ENCODE measurements at places on chromosomes 12 and 14.

DNA sequence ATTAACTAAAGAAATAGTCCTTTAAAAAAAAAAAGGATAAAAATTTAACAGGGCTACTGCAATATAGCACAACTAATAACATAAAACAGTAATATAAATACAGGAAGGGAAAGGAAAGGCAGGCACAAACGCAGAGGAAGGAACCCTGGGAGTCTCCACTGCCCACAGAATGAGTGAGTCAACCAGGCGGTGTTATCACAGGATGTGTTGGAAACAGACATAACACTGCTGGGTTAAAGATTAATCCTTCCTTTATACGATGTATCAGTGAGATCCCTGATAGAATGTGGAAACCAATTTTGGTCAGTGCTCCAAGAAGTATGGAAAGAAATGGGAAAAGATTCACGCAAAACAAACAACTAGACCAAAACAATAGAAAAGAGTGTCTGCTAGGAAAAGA lies 47.9 kb downstream of the FGD6 start:
- DNase-seq = no peak

GRCh38 chr14:41824441-41824840 lies 217.8 kb downstream of the LRFN5 start:
- no peak for DNase-seq

- DNase-seq = no peak
Observed at GRCh38 chr14:68937471-68938270, 41.4 kb downstream of the ACTN1 start.

- DNase-seq = no peak
Observed at GRCh38 chr14:100065942-100066574, 836 bp downstream of the EVL start.

- DNase-seq = no peak
Observed at GRCh38 chr14:29144621-29145020, 378.0 kb downstream of the FOXG1 start.

DNA sequence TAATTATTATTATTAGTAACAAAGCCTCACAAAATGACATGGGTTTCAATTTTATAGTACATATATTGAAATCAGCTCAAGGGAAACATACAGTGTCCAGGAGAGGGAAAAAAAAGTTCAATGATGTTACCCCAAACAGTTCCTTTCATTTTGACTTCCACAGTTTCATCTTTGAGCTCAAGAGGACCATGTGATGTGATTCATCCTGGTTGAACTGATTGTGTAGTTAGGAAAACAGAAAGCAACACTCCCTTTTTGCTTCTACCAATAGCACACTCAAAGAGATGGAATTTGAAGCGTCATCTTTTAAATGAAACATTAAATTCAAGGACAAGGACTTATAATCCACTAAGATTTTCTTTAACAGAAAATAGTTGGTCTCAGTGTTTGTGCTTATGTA lies 461.0 kb downstream of the FOXG1 start:
- DNase-seq = no peak

DNA sequence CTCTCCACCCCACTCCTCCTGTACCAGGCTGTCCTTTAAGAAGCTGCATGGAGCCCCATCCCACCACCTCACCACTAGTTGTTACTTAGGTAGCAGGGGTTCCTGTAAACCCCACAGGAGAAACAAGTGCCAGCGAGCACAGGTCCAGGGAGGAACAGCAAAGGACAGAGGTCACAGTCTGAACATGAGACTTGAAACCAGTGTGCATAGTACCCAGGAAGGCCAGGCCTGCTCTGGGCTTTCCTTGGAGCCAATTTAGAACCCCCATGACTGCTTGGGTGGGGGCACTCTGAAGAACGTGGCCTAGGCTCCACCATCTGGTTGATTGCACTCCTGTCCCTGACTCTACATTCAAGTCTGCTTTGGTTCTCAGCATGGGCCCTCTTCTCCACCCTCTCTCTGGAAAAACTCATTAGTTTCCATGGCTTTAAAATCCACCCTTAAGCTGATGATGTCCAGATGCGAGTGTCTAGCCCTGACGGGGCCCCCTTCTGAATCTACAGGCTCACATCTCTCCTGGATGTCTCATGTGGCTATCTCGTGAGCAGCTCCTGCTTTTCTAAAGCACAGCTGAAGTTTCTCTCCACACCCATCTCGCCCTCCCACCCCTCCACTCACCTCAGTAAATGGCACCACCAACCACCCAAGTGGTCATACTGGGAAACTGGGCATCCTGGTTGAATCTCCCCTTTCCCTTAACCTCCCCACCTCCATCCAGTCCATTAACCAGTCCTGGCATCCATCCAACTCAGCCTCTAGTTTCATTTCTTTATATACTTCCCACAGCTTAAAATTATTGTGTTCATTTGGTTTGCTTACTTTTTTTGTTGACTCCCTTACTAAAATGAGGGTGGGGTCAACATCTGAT lies 8.4 kb downstream of the KRT3 start:
- DNase-seq = peak; percentile 26

- DNase-seq = no peak
Observed at GRCh38 chr14:88476214-88476774, 78.5 kb downstream of the PTPN21 start.

GRCh38 chr12:57191410-57191809 lies 25.2 kb upstream of the NXPH4 start:
- no peak for DNase-seq

DNA sequence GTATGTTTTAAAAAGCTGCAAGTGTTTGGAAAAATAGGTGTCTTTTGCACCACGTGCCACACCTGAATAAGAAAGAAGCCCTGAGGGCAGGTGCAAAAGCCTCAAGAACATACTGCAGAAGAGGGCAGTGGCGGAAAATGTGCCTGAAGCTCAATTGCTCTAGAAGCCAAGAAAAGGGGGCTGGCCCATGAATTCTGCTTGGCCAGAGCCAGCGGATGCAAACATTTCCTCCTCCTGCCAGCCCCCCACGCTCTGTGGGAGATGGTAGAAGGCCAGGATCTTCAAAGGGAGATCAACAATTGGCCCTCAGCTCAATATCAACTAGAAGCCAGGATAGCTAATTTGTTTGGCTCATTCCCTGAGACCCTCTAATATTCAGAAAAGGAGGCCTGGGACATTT lies 80.3 kb upstream of the TMEM132D start:
- peak; percentile 22 for DNase-seq

DNA sequence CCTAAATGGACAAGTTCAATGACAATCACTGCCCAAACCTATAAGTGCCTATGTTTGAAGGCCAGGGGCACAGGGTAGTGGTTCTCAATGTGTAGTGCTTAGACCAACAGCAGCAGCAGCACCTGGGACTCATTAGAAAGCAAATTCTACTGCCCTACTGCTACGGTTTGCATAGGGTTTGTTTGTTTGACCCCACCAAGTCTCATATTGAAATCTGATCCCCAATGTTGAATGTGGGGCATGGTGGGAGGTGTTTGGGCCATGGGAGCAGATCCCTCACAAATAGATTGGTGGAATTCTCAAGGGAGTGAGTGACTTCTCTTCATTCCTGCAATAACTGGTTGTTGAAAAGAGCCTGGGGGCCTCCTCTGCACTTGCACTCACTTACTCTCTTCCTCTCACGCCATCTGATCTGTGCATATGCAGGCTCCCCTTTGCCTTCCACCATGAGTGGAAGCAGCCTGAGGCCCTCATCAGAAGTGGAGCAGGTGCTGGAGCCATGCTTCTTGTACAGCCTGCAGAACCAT lies 39.5 kb downstream of the PPM1H start:
- no peak for DNase-seq

DNA sequence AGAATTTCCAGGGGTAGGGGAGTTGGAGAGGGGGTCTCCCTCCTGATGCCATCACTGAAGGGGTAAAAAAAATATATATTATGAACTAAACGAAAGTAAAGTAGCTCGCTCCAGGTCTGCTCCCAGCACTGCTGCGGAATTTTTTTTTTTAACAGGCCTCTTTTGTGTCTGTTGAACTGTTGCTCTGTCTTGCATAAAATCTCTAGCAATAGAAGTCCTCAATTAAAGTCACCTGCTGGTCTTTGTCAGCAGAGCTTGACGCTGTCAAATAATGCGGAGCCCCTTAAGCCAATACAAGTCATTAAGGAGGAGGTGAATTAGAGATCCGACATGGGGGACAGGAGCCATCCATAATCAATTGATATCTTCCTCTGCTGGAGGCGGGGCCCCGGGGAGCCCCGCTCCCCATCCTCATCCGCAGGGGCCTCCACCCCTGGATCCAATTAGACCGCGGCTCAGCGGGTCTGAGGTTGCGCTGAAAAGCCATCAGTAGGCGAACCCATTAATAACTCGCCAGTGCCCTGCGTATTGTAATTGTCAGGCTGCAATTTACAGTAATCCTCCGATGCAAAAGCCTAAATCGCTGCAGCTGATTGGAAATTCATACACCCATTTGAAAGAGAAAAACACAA lies 85.6 kb downstream of the DICER1 start:
- no peak for DNase-seq

DNA sequence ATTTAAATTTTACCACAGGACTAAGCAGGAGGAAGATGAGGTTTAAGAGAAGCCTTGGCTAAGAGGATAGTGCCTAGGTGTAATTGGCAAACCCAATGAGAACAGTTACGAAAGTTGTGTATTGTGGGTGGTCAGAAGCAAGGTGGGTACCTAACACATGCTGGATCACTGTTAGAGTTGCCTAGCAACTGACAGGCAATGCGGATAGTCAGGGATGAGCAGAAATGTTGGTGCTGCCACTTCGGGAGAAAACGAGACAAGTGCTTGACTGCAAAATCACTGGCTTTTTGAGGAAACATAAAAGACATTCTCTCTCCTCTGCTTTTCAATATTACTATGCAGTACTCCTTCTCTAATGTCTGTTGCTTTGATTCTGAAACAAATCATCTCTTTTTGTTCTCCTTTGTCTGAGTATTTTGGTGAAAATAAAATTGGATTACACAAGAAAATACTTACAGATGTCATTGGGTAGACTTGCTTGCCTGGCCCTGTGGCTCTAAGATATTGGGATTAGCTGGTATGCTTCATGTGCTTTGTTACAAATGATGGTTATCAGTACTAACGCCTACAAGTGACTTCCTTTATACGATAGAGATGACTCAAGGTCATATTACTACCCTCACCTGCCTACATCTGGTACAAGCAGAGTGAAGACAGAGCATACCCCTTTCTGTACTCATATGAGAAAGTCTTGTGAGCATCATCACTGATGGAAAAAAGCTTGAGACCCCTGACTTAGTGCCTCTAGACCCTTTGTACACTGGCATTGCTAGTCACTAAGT lies 48.0 kb downstream of the TDP1 start:
- DNase-seq = no peak

DNA sequence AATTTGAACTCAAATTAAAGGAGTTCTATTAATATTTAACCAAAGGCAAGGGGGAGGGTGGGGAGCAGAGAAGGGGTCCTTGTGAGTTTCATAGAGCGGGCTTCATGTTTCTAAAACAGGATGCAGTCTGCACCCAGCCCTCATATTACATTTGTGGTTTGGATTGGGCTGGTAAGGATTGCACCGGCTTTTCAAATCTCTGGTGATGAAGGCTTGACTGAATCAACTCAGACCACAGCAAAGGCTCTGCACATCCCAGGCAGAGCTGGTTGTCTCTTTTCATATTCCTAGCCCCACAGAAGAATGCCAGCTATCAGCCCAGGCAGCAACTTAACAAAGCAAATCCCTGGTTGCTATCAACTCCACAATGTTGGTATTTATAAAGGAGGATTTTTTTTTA lies 1221.4 kb downstream of the VRK1 start:
- DNase-seq = no peak
